ENCODE measurements at places on chromosomes 7 and 10.
A peak's percentile ranks its signal among the peaks of the same experiment; 100 is the strongest.

GRCh38 chr7:511476-512145 lies 8.0 kb downstream of the PDGFA start:
- no peak for DNase-seq

GRCh38 chr7:113199841-113200240 lies 81.5 kb upstream of the SMIM30 start:
- DNase-seq = no peak

- DNase-seq = no peak
These were observed 92.7 kb downstream of the FAM53B start for GRCh38 chr10:124651402-124651891.

DNA sequence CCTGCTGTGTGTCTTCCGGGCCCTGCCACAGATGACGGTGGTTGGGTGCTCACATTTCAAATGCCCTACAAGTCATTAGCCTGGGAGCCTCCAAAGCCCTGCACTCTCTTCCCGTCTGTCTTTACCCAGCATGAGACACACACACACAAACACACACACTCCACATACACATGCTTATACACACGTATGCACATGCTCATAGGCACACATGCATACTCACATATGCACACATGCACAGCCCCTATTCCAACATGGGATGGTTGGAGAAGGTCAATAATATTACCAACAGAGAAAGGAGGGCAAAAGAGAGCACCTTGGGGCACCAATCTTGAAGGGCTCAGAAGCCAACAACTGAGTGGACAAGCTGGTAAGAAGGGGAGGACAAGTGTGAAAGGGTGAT lies 19.0 kb downstream of the SUN3 start:
- DNase-seq = no peak

- DNase-seq = no peak
These were observed 31.7 kb upstream of the SEMA3C start for GRCh38 chr7:80950550-80950967.

DNA sequence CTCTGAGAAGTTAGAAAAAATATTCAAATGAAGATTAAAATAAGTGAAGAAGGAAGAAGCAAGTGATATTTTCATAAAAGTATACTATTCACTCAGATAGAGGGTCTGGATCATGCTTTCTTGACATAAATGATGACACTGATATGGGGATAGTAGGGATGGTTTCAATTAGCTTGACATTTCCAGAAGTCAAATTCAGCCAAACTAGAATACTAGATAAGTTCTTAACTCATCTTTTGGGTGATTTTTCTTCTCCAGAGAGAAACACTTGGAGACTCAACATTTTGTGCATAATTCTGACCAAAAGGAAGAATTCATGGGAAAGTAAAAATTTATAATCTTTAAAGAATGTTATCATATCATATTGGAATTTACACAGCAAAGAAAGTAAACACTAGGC lies 152.0 kb upstream of the LRGUK start:
- DNase-seq = no peak

- peak; percentile 50 for DNase-seq
These were observed 46.3 kb downstream of the PLEKHA8 start for GRCh38 chr7:30074422-30075030.

GRCh38 chr7:101549734-101550133 lies 79.4 kb downstream of the MYL10 start:
- no peak for DNase-seq

DNA sequence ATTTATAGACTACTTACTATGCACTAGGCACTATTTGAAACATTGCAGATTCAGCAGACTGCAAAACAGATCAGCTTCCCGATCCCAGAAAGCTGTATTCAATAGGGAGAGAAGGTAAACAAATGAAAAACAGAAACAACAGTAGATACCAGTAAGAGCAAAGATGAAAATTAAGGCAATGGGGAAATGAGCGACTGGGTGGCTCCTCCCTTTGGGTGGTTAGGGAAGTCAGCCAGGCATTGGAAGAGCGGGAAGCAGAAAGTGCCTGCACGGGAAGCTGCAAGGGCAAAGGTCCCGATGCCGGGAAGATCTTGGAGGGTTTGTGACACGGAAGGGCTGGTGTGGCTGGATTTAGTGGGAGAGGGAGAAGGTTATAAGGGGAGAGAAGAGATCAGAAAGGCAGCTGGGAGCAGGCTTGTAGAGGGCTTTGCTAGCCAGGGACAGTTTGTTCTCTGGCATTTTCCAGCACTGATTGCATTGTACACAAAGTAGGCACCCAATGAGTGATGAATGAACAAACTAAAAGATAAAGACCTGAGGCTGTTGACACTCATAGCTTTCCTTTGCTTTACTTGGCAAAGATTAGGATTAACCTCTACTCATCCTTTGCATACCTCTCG lies 67.8 kb downstream of the NAMPT start:
- DNase-seq = no peak

- no peak for DNase-seq
These were observed 55.5 kb upstream of the NCF1 start for GRCh38 chr7:74718336-74718735.

GRCh38 chr7:115799430-115799829 lies 231.1 kb downstream of the TFEC start:
- DNase-seq = no peak

DNA sequence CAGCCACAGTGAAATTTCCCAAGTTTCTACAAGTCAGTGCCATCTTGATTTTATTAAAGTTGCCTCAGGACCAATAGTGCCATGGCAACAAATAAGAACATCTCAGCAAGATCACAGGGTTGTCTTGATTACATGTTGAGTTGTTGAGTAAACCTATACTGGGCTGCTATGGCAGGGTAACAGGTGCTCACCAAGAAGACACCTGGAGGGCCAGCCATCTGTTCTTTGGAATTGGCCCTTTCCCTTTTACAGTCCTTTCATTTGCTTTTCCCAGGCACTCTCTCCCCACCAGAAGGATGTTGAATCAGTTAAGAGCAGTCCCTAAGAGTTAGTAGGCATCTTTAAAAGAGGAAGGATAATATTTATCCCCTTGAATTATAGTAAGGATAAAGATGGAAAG lies 582.0 kb downstream of the TNS3 start:
- no peak for DNase-seq

GRCh38 chr7:102982235-102982634 lies 69.4 kb downstream of the LRRC17 start:
- DNase-seq = no peak

- no peak for DNase-seq
These were observed 1.5 kb downstream of the FAM13C start for GRCh38 chr10:59360605-59361405.

DNA sequence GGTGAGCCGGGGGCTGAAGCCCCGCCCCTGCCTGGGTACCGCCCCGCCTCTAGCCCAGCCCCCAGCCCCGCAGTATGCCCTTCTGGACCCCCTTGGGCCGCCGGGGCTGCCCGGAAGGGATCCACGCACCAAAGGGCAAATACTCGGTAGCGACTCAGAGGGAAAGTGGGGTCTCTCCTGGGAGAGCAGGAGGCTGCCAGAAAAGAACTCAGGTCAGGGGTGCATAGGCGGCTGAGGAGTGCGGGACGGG lies 796 bp downstream of the FBXL15 start:
- no peak for DNase-seq

DNA sequence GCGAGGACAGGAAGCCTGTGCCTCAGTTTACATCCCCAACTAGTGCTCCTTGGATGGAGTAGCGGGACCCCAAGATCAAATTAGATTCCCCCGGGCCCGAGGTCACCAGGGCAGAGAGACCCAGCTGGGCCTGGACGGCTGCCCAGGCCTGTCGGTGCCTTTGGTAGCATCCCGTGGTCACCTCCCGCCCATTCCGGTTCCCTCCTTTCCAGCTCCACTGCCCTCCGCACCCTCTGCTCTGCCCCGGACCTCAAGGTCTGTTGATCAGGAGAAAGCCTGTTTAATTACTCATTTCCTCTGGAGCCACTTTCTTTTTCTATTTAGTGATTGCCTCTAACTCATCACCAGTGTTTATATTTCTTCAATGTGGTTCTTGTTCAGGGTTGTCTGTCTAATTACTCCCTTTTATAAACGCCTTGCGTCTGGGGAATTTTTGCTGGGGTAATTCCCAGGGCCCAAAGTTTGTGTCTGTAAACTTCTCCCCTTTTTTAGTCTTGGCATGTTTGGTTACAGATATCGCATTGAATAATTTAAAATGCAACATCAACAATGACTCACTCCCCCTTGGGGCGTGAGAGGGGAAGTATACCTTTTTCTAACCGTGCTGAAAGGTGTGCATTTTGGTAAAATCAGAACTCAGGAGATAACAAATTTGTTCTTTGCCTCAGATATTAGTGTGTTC lies 1.9 kb downstream of the FOXK1 start:
- DNase-seq = peak; percentile 12

GRCh38 chr7:130341882-130342281 lies 2.7 kb upstream of the CPA5 start:
- DNase-seq = no peak

- DNase-seq = no peak
These were observed 10.9 kb downstream of the PPA1 start for GRCh38 chr10:70222340-70222794.

- peak; percentile 30 for DNase-seq
These were observed 132.0 kb downstream of the RPS24 start for GRCh38 chr10:78165617-78166016.

DNA sequence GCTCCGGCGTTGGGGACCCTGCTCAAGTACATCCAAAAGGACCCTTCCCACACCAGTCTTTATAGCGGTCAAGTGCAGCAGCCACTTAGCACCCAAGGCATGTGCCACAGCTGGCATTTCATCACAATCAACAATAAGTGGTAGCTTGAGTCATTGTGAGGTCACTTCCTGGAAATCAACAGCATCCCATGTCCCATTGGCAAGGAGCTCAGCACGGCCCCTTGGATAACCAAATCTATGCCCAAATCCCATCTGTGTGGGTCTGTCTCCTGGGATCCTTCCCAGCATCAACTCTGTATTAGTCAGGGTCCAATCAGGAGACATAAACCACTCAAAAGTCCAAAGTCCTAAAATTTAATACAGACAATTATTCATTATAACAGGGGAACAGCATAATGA lies 27.1 kb downstream of the MDH2 start:
- no peak for DNase-seq

DNA sequence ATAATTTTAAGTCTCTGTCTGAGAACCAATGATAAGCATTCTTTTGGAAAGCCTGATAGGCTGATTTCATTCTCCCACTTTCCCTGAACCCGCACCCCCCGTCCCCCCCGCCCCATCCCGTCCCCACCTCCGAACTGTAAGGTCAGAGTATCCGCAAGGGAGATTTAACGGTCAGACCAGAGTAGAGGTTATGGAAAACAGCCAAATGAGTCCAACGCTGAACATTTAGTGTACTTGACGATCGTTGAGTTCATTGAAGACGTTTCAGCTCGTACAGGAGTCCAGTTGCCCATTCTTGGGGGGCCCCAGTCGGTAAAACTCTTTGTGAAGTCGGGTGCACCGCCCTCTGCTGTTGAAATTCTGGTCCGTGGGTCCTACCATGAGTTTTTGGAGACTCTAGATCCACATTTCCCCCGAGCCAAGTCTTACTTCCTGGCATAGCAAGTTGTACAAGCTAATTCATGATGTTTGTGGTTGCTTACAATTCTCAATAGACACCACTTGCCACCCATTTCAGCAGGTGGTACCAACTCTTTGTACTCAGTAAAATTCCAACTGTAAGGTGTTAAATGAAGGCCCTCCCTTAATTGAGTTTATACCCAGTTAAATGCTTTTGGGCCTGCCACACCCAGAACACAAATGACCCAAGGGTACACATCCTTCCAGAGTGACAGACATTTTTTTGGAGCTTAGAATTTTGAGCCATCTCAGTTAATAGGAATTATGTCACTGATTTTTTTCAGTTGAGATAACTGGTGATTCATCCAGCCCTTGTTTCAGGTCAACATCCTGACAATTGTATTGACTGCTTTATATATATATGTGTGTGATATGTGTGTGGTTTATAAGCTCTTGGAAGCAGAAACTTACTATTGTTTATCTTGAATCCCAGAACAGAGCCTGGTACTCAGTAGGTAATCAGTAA lies 1.2 kb downstream of the MARCHF5 start:
- peak; percentile 20 for DNase-seq

DNA sequence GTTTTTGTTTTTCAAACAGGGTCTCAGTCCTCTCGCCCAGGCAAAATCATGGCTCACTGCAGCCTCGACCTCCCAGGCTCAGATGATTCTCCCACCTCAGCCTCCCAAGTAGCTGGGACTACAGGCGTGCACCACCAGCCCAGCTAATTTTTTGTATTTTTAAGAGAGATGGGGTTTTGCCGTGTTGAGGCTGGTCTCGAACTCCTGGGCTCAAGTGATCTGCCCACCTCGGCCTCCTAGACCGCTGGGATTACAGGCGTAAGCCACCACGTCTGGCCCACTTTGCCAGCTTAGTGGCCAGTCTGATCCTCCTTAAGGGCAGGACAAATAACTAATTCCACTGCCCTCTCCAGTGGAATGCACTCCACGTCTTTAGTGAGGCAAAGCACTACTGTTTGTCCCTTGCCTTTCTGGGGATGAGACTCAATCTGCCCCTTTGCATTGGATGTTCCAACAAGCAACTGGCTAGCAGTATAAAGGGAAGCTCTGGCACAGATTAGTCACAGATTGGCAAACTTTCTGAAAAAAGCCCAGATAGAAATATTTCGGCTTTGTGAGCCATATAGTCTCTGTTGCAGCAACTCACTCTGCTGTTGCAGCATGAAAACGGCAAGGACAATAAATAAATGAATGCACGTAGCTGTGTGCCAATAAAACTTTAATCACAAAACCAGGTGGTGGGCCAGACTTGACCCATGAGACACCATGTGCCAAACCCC lies 143.8 kb upstream of the RHEB start:
- no peak for DNase-seq

DNA sequence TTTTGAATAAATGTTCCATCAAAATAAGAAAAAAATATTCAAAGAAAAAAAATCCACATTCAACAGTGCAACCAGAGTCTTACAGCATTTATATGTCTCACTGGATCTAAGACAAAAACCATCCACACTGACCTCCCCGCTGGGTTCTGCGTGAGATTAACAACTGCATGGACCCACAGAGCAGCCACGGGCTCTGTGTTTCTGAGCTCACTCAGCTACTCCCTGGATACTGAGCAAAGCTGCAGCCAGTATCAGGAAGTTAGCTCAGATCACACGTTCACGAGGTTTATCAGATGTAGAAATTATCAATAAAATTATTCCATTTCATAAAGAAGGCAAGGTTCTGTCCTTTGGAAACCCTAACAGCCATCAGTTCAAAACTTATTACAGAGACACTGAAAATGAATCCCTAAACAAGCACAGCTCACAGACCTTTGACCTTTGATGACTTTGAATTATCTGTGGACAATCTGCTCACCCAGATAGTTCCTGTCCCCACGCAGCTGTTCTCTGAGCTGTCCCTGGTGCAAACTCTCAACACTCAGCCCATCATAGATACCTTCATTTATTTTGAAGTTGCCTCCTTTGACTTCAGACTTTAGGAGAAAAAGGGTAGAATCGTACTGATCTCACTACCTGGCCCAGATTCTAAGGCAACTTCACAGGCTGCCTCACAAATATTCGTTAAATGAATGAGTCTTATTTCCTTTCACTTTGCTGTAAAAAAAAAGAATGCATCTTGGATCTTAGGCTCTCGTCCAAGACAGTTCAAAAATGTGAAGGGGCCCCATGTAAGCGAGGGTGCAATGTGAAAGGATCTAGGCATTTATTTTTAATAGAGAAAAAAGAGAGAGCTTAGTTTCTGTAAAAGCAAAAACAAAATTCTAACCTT lies 67.7 kb upstream of the SVIL start:
- DNase-seq = no peak
